ENCODE measurements at places on chromosomes 16 and 17.

- DNase-seq = no peak
Observed at GRCh38 chr17:77049440-77049839, 91.3 kb upstream of the SEC14L1 start.

GRCh38 chr17:80717720-80718083 lies 173.1 kb downstream of the RPTOR start:
- DNase-seq = no peak

GRCh38 chr16:48580925-48581500 lies 29.0 kb downstream of the N4BP1 start:
- no peak for DNase-seq

DNA sequence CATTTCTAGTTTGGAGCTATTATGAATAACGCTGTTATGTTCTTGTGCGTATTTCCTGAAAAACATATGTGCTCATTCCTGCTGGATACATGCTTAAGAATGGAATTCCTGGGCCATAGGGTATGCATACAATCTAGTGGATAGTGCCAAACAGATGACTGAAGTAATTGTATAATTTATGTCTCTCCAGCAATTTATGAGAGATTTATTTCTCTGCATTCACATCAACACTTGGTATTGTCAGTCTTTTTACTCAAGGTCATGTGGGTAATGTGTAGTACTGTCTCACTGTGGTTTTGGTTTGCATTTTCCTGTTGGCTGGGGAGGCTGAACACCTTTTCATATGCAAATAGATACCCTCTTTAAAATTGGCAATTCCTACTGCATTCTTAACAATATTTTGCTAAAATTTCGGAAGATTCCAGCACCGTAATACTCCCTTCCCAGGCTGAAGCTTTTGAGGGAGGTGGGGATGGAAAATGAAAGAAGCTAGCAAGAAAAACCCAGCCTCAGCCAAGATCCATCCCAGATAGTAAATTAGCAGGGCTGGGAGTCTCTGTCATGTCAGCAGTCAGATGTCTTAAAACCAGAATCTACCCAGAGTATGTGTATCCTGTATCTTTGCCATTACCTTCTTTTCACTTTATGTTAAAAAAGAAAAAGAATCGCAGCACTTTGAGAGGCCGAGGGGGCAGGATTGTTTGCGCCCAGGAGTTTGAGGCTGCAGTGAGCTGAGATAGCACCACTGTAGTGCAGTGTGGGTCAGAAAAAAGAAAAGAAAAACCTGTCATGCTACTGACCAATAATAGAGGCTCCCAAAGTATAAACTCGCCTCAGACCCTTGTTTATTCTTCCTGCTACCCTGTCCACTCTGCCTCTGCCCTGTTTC lies 204.9 kb downstream of the LGALS9B start:
- DNase-seq = no peak

DNA sequence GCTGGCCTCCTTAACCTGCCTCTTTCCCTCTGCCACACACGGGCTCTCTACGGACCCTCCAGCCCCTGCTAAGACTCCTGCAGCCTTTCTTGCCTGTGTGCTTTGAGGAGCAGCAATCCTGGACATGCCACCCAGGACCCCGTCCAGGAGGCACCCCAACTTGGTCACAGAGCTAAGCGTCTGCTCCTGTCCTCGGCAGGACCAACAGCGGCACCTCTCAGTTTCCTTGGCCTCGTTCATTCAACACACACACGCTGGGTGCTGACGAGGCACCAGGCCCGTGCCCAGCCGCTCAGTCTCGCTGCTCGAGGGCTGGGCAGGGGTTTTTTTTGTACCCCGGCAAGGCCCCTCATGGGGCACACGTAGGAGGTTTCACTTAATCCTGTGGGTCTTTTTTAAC lies 15.2 kb downstream of the RPH3AL start:
- DNase-seq = no peak

DNA sequence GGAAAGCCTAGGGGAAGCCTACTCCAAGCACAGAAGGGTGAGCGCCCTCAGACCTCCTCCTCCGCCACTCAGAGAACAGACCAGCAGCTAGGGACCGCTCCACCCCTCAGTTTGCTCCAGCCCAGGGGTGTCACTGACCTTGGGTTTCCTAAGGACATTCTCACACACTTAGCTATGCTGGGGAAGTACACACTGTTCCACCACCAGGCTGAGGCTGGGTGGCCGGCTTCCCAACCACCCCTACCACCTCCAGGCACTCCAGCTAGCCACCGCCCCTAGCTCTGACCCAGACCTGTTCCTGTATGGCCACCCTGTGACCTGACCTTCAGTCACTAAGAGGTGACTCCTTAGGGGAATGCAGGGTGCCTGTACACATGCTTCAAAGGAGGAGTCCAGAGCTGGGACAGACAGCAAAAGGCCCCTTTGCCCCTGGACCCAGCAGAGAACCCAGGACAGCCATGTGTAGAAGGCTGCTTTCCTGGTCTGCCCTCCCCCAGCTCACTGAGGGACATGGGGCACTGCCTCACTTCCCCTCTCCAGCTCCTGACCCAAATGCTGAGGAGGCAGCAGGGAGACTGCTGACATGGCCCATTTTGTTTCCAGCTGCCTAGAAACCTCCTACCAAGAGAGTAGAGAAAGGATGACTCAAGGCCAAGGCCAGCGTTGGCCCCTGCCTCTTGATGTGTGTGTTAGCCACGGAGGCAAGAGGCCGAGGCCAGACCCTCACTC lies 6.7 kb downstream of the HSPB9 start:
- no peak for DNase-seq
